ENCODE measurements at places on chromosomes 1 and 21. TPM values are rescaled to one million over a fixed set of nuclear protein-coding genes. Genes with fewer than 3 reads are reported as not detected.

DNA sequence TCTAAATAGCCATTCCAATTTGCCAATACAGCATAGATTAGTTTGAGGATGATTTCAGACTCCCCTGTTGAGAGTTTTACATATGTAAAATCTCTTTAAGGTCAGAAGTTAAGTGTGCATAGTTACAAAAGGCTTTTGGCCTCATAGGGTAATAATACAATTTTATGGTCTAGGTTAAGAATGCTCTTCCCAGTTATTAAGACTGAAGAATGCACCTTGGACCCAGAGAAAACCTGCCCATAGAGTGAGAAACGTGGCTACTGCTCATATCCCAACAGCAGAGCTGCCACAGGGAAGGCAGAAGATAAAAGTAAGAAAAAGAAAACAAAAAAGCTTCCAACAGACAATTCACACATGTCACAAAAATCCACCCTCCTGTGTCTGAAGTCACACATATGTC, 255.9 kb downstream of the LMO4 start:
- DNase-seq: no peak

- peak; percentile 68 for DNase-seq
These were observed 150.2 kb downstream of the PRDM16 start for GRCh38 chr1:3219005-3219790.

DNA sequence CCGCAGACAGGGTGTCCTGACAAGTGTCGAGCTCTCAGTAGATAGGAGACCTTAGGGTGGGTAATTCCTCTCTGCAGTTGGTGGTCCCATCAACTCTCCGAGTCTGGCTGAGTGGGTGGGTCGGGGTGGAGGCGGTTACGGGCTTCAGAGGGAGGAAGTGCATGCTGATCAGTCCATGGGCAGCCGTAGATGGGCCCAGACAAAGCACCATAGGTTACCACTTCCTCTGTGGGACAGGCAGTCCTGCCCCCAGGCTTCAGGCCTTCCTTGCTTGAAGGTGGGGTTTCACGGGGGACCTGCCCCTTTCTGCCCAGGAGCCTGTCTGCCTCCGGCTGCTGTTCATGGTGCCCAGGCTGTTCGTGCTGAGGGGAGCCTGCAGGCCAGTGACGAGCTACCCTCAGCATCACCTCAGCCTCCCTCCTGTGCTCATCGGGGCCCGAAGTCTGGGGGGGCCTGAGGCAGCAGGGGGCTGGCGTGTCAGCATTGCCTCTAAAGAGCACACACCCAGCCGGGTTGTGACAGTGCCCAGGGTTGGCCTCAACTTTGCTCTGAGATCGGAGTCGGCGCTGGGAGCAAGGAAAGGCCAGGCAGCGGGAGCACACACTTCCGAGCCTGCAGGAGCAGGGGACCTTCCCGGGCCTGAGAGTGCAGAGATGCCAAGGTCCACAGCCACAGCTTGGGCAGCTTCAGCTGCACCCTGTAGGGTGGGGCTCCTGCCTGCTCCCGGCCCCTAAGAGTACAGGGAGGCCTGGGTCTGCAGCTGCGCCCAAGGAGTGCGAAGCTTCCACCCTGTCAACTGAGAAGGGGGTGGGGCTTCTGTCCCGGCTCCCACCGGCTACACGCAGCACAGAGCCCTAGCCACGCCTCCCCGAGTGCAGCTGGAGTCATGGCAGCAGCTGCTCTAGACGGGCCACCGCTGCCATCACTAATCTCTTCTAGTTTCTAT, 225.4 kb upstream of the NRIP1 start:
- DNase-seq: peak; percentile 87

The VWA1 gene
- 7.0 TPM for total RNA-seq

GRCh38 chr1:163174524-163175437, 27.9 kb downstream of the RGS5 start:
- DNase-seq: peak; percentile 82

- peak; percentile 19 for DNase-seq
These were observed 467.3 kb downstream of the CAMTA1 start for GRCh38 chr1:7252411-7253117.

DNA sequence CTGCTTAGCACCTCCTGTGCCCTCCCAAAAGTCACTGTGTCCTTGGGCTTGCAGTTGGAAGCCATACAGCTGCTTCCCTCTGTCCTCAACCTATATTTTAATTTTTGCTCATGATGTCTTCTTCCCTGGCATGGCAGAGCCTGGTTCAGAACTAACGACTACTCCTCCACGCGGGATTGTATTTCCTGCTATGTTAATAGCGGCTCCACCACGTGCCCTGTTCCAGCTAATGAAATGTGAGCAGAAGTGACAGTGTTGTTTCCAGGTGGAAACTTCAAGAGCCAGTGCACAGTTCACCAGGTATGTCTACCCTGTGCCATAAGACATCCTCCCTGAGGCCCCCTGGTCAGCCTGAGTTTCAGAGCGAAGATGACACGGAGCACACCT, 52.1 kb downstream of the DHRS3 start:
- DNase-seq: no peak

DNA sequence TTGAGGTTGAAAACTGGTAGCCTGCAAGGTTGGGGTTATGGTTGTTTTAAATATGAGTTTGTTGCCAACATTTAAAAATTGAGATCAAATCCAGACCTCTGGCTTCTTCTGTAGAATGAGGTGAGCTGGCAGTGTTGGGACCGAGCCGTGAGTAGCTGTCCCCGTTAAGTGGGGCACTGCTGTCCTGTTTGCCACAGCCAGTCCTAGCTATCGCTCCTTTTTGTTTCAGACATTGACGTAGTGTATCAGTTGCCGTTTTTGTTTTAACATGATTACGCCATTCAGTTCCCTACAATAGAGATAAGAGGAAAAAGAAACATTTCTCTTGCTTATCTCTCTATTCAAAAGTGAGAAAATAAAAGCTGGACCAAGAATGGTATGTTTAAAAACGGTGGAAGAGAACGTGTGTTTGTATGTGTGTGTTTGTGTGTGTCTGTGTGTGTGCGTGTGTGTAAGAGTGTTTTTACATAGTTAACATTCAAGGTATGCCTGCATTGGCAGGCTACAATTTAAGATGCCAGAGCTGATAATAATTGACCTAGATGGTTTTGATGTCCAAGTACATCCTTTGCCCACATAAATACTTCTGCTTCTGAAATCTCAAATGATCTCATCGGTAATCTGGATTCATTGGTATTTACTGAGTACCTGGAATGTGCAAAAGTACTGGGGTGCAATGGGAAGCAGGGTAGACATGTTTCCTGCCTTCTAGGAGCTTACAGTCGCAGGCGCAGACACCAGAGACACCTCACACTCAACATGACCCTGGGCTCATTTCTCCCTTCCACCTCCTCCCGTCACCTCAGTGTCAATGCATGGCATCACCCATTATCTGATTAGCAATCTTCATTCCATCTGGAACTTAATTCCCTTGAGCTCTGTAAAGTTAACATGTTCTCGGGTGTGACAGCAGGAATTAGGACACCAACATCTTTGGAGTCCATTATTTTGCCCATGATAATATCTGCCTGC, 65.8 kb downstream of the HUNK start:
- DNase-seq: no peak

DNA sequence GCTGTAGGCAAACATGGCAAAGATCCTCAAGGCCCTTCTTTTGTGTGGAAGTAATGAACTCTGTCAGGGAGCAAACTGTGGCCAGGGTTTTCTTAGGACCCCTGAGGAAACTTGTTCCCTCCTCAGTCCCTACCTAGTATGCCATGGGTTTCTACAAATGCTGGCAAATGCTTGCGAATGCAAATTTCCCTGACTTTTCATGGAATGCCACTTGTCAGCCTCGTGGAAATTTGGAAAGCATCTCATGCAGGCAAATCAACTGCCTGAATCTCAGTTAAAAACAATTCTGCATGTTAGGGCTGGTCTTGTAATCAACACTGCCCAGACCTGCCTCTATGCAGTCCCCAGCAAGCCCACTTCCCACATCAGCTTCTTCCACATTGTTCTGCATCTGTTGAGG, 334.9 kb upstream of the AJAP1 start:
- peak; percentile 13 for DNase-seq

The LIPI gene
- total RNA-seq: not detected

The NBPF19 gene
- total RNA-seq: 15.4 TPM

The PGLYRP4 gene
- total RNA-seq: not detected

GRCh38 chr1:72481420-72481970, 199.2 kb upstream of the NEGR1 start:
- DNase-seq: no peak

The TEDDM1 gene
- not detected for total RNA-seq

The HPCA gene
- total RNA-seq: 1.0 TPM

DNA sequence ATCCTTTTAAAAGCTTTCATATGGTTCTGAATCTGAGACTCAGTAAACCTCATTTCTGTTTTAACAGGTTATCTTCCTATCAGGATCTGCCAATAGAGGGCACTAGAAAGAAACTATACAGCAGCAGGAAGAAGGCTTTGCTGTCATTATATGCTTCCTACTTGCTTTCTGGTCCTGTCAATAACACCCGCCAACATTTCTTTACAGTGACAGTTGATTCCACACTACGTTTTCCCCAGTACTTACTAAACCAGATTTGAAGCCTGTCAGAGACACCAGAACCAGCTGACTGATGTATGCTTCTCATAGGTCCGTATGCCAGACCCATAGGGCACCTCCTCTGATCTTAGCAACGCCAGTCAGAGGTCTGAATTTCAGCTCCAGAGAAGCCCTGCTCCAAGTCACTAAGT, 341.0 kb upstream of the NEGR1 start:
- peak; percentile 66 for DNase-seq

The MED8 gene
- 23.6 TPM for total RNA-seq

- no peak for DNase-seq
These were observed 9.5 kb downstream of the CDC73 start for GRCh38 chr1:193131266-193131860.

The KIF2C gene
- 130 TPM for total RNA-seq

DNA sequence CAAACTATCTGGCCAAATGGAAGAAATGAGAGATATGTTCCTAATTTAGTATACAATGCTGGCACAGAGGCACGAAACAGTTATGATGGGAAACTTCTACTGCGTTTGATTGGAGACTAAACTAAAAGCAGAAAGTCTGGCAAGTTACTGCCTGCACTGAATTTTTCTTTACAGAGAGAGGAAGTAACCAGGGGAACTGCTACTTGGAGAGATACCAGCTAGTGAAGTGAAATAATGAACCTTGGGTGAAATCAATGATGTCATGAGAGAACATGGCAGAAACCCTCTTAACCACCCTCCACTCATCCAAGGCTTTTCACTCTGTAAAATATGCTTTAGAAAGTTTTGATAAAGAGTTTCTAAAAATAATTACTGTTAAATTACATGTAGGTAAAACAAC, 29.3 kb downstream of the NIBAN1 start:
- DNase-seq: no peak

- peak; percentile 30 for DNase-seq
These were observed 402.1 kb upstream of the B3GALT2 start for GRCh38 chr1:193588311-193589082.

- no peak for DNase-seq
These were observed 5.6 kb downstream of the TBX19 start for GRCh38 chr1:168285971-168286927.

DNA sequence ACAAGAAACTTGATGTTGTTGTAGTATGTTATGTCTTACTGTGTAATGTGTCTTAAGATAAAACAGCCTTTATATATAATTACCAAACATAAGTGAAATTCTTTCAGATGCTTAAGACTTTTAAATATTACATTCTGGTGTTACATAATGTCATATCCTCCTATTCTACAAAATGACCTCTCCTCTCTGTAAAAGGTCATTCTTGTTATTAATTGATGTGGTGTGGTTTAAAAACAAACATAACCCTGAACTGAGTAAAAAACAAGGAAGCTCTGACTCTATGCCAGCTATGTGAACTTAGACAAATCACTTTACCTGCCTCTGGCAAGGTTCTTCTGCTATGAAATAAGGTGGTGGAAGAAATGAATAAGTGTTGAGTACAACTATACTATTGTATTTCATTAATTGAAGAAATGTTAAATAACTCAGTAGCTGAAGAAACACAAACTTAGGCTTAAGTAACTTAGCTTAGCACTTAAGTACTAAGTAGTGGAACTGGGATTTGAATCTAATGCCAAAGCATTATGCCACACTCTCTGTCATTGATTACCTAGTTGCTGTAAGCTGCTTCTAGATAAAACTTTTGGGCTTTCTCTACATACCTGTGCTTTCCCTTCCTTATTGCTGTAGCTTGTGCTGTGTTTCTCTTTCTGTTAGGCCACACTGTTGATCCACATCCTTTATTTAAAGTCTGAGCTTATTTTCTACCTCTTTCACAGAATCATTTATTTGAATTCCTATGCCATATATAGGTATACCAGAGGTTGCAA, 859 bp upstream of the ANGPTL1 start:
- no peak for DNase-seq

DNA sequence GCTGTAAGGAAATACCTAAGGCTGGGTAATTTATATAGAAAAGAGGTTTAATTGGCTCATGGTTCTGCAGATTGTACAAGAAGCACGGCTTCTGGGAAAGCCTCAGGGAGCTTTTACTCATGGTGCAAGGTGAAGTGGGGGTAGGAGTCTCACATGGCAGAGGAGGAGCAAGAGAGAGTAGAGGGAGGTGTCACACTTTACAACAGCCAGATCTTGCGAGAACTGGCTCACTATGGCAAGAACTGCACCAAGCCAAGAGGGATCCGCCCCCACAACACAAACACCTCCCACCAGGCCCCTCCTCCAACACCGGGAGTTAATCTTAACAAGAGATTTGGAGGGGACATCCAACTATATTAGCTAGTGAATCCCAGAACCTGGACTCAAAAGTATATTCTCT, 135.4 kb upstream of the SOD1 start:
- peak; percentile 60 for DNase-seq

GRCh38 chr1:218659911-218660677, 315.0 kb downstream of the TGFB2 start:
- peak; percentile 10 for DNase-seq

The TFF2 gene
- not detected for total RNA-seq

GRCh38 chr21:28550057-28550825, 442.4 kb downstream of the LTN1 start:
- DNase-seq: no peak

The NTNG1 gene
- total RNA-seq: 0.62 TPM

GRCh38 chr1:202807451-202807925, 733 bp downstream of the KDM5B start:
- DNase-seq: peak; percentile 58

The EXO1 gene
- total RNA-seq: 32.2 TPM

The NR0B2 gene
- total RNA-seq: not detected

DNA sequence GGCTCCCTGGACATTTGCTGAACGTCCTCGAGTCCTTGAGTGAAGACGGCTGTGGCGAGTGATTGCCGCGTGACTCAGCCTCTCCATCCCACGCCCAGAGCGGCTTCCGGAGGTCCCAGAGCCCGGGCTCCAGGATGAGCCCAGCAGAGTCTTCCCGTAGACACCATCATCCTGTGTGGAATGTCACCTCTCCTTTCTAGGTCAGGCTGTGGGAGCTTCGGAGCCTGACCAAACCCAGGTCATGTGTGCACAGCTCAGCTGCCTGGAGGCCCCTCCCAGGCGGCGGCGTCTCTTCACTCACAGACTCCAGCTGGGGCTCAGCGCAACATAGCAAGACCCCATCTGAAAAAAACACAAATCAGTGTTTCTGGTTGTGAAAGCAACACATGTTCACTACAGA, 38.2 kb downstream of the PRKCZ start:
- peak; percentile 27 for DNase-seq

The KAZN gene
- total RNA-seq: 9.1 TPM

GRCh38 chr1:28437924-28438699, 67.7 kb upstream of the RCC1 start:
- DNase-seq: peak; percentile 58
